ENCODE measurements at places on chromosomes 13 and 19.

GRCh38 chr19:52991484-52991883, 22.2 kb upstream of the ERVV-1 start:
- no peak for DNase-seq

- no peak for DNase-seq
These were observed 36.1 kb downstream of the KLF2 start for GRCh38 chr19:16360738-16361137.

DNA sequence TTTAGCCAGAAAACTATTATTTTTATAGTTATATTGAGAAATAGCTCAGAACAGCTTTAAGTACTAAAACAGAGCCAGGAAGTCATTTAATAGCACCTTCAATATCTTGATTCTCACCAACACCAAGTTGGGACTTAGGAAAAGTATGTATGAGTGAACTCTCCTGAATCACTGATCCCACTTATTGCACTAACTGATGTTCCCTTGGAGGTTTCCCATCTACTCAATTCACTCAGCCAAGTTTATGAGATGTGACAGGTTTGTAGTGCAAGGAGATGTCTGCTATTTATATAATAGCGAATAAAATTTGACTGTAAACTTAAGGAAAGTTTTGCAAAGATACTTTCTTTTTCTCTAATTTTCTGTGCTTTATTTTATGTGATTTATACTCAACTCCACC, 1147.6 kb upstream of the PCDH20 start:
- DNase-seq = no peak

DNA sequence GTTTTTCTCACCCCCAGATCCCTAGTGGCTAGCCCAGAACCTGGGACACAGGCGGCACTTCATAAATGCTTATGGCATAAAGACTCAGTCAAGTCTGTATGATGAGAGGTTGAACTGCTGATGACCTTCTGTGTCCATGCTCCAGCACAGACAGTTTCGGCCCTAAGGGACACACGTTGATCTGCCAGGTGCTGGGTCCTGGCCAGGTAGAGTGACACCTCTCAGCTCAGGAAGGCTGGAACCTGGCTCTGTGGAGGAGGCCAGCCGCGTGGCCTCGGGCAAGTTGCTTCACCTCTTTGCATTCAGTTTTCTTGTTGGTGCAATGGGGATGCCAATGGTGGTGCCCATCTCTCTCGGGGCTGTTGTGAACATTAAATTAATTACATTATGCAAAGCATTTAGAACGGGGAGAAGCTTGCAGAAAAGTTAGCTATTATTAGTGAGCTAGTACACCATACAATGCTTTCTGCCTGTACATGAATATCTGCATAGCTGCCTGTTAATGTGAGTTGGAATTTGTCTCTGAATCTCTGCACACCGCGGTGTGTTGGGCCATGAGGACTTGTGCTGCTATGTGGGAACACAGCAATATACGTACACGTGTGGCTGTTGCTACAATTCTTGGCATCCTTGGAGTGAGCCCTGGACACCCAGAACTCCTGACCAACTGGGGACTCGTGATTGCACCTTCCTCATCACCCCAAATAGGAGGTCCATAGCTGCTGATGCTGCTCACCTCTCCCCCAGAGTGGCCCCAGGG, 8.4 kb downstream of the GADD45B start:
- no peak for DNase-seq

DNA sequence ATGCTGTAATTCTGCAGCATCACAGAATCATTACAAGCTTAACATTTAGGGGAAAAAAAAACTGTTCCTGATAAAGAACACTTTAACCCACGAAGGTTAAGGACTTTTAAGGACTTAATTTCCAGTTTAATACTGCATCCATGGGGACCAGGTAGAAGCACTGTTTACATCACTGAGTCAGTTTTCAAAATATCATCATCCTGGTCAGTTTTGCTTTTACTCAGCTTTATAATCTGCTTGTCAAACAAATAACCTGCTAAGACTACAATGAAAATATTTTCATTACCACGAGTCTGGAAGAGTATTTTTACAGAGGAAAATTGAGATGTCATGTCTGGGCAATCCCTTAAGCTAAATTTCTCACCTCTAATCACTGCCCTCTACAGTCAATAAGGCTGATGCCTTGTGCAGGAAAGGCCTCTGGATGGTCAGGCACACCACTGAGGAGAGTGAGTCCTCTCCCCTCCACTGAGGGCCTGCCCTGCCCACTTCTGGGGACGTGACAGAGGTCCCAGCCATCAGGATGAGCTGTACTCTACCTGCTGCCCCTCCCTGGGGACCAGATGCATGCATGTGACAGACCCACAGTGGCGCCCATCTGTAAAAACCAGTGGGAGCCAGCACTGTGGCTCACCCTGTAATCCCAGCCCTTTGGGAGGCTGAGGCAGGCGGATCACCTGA, 31.0 kb downstream of the FOXO1 start:
- DNase-seq = no peak

DNA sequence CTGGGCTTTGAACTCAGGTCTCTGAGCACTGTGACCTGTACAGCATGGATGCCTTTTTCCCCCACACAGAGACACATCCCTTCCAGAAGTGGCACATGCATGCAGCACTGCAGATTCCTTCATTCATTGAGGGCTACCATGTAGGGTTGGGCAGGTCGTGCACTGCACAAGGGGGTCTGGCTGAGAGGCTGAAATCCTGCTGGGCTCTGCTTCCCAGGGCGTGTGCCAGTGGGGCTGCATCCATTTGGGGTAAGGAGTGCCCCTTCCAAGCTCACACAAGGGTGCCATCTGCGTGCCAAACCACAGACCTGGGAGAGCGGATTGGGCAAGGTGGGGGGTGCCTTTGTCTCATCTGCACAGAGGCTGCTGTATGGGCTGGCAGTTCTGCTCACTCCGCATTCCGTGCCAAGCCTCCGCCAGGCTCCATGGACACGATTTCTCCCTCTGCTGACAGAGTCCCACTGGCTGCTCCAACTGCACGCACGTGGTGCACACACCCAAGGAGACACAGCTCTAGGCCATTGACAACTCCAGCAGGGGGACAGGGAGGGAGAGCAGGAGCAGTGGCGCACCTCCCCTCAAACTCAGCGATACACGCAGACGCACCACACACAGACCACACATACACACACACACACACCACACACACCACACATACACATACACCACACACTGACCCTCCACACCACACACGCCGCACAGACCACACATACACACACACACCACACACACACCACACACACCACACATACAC, 4.5 kb upstream of the SHISA7 start:
- peak; percentile 52 for DNase-seq

DNA sequence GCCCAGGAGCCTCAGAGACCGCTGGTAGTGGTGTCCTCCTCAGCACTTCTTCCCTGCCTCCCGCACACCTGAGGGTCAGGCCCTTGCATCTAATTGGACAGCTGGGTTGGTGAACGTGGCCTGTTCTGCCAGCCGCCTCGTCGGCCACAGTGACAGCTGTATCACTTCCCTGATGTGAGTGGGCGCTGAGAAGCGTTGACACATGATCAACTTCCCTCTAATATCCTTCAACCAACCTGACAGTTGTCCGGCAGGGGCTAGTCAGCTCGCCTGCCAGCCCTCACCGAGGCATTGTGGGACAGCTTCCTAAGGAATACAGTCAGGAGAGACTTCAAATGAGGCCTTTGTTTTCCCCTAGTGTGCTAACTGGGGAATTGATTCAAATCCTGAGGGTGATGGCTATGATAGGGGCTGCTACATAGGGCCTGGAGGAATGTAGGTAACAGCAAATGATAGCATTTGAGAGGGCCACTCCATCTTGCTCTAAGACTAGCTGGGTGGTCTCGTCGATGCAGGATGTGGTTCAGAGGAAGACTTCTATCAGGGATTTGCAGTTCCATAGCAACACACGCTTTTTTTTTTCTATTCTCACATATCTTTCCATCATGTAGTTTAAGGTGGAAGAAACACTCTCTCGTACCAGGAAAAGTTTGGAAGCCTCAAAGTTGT, 230.8 kb downstream of the TSHZ3 start:
- DNase-seq = no peak

DNA sequence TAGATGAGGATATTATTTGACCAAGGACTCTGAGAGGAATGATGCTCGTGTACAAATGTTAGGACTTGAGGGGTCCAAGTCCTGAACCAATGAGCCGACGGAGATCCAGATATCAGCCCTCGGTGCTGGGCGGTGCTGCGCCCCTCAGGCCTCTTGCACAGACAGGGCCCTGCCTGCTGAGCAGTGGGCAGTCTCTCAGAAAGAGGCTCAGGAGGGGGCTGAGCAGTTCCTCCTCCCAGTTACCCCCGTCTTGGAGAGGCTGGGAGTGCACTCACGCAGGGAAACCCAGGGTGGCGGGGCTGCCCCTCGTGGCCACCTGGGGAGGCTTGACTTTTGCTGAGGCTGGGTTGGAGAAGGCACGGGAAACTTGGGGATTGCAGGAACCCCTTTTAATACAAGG, 18.4 kb downstream of the TEX29 start:
- no peak for DNase-seq
